Fibroblast of skin of right quadriceps (primary cell): ENCODE measurements at places on chromosomes 6 and 20.

DNA sequence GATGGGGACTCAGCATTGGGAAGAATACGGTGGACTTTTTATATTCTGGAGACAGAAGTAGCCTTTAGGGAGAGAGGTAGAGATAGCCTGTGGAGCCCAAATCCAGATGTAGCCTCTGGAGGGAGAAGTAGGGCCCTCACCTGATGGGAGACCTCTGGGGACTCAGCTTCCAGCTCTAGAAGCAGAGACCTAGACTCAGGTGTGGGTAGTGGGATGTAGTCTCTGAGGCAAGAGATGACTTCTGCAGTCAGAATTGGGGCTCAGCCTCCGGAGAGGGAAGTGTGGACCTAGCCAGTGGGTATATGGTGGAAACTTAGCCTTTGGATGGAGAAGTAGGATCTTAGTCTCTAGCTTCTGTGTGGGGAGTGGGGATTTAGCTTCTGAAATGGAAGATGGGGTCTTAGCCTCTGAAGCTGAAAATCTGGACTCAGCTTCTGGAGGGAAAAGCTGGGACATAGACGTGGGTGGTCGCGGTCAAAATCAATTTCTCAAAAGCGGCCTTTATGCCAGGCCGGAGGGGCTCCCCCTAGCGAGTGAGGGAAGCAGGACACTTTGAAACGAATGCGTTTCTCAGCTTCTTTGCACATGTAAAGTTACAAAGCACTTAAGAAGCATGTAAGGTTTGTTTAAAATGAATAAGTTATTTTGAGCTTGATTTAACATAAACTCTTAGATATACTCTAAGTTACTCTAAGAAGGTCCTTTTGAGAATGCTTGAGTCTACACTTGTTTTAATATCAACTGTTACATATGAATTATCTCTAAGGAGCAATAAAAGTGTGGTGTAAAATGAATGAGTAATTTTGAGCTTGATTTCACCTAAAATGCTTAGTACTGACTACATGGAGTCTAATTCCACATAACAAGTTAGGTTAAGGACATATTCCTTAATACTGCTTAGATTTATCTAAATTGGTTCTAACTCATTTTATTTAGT lies 12.9 kb upstream of the ZNF343 start:
- peak; percentile 40 for DNase-seq

DNA sequence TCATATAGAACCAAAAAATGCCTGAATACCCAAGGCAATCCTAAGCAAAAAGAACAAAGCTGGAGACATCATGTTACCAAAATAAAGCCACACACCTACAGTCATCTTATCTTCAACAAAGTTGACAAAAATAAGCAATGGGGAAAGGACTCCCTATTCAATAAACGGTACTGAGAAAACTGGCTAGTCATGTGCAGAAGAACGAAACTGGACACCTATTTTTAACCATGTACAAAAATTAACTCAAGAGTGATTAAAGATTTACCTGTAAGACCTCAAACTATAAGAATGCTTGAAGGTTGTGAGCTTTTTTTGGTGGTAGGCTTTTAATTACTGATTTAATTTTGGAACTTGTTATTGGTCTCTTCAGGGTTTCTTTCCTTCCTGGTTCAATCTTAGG lies 236.0 kb upstream of the DEFB112 start:
- DNase-seq, result no peak

- DNase-seq, result peak; percentile 84
These were observed 37.7 kb downstream of the KIF25 start for GRCh38 chr6:168035098-168035660.

GRCh38 chr6:13733178-13733887 lies 21.7 kb upstream of the RANBP9 start:
- DNase-seq, result peak; percentile 92

DNA sequence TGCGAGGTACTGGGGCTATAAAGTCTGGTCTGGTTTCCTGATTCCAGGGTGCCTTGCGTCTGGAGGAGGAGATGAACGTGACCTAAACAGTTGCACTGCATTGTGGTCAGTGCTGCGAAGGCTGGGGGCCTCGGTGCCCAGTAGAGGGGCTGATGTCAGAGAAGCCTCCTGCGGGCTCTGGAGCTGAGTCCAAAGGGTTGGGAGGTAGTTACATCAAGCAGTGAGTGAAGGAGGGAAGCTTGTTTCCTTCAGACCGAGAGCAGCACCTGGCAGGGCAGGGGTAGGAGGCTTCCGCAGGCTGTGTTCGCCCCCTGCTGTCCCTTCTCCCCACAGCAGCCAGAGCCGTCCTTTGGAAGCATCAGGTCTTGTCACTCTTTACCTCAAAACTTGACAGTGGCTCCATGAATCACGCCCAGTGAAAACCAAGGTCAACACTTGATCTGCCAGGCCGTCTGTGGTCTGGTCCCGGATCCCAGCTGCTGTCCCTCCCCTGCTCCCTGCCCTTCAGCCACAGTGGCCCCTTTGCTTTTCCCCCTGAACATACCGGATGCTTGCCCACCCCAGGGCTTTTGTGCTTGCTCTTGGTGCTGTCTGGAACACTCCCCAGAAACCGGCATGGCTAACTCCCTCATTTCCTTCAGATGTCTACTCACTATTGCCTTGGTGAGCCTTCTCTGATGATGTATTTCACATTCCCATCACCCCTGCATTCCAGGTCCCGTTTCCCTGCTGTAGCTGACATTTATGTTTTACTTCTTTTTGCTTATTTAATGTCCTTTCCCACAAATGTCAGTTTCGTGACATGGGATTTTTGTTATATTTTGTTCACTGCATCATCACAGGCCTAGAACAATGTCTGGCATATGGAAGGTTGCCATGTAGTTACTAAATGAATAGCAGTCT lies 7.0 kb downstream of the DYNLRB1 start:
- peak; percentile 59 for DNase-seq

DNA sequence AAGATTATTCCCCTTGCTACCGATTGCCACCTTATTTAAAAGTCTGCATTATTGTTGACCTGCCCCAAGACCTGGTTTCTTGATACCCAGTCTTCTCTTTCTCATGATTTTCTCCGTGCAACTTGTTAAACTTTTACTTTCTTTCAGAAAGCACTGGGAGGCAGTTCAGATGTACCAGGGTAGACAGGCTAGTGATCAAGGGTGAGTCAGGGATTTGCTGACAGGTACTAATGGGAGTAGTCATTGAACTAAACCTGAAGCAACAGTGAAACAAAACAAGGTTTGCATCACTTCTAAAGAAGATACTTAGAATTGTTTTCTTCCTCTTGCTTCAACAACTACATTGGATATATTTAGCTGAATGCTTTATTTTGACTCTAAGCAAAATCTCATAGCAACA lies 124.4 kb downstream of the KCNQ5 start:
- peak; percentile 11 for DNase-seq

- DNase-seq, result peak; percentile 40
These were observed 98.2 kb upstream of the HDGFL1 start for GRCh38 chr6:22471132-22471690.

GRCh38 chr6:116695401-116695800 lies 14.4 kb downstream of the KPNA5 start:
- DNase-seq, result no peak

- DNase-seq, result no peak
These were observed 260.1 kb downstream of the BTBD3 start for GRCh38 chr20:12177657-12178293.

- DNase-seq, result no peak
These were observed 111.1 kb upstream of the DST start for GRCh38 chr6:56753811-56754210.

- DNase-seq, result no peak
These were observed 180.9 kb upstream of the SPTLC3 start for GRCh38 chr20:12827816-12828385.

GRCh38 chr6:80504882-80505281 lies 398.4 kb downstream of the BCKDHB start:
- no peak for DNase-seq

GRCh38 chr20:17957505-17958363 lies 10.9 kb downstream of the SNX5 start:
- DNase-seq, result peak; percentile 32

- no peak for DNase-seq
These were observed 118.4 kb upstream of the TRAF3IP2 start for GRCh38 chr6:111724039-111724438.

- DNase-seq, result no peak
These were observed 49.4 kb upstream of the COL10A1 start for GRCh38 chr6:116175344-116175743.

DNA sequence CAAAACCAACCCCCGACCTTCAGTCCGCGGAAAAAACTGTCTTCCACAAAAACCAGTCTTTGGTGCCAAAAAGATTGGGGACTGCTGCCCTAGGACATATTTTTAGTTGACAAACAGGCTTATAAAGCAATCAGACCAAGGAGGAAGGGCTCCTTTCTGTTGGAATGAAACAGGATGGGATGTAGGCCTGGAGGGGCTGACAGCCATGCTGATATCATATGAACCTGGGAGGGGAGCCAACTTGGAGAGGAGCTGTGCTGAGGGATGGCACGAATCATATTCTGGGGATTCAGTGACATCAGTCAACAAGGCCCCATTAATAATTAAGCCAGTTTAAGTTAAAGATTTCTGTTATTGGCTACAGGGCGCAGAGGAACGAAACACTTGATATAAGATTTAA lies 225.4 kb upstream of the TSHZ2 start:
- no peak for DNase-seq

DNA sequence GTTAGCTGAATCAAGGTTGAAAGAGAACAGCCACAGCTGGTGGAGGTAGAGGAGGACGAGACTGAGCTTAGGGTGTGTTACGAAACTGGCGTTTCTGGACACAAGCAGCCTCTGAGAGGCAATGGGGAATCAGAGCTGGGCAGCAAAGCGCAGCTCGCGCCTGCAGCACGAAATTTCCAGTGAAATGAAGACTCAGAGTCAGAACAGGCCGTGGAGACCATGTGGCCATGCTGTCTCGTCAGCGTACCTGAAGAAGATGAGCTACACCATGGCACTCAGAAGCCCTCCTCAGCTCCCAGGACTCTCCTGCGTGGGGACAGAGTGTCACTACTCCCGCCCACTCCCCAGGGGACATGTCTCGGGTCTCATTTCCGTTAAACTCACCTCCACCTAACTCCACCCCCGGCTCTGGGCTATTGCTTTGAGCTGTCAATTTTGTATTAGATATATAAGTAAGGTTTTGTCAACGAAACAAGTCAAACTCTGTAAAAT lies 256.9 kb downstream of the ERMARD start:
- no peak for DNase-seq

DNA sequence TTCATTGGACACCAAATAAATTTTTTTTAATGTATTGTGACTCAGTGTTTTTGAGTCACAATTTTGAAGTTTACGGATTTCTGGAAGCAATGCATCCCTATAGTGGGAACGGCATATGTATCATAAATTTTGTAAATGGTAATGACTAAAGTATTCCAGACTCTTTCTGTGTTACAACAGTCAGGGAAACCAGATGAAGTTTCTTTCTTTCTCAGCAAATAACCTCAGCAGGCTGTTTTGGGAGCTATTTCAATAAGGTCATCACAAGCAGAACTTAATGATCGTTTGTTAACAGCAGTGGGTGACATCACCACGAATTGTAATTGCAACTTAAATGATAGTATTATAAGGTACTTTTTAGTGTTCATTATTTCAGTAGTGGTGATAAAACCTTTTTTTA lies 52.0 kb downstream of the HIVEP1 start:
- DNase-seq, result peak; percentile 90

GRCh38 chr20:14612391-14612790 lies 275.0 kb upstream of the FLRT3 start:
- peak; percentile 68 for DNase-seq

DNA sequence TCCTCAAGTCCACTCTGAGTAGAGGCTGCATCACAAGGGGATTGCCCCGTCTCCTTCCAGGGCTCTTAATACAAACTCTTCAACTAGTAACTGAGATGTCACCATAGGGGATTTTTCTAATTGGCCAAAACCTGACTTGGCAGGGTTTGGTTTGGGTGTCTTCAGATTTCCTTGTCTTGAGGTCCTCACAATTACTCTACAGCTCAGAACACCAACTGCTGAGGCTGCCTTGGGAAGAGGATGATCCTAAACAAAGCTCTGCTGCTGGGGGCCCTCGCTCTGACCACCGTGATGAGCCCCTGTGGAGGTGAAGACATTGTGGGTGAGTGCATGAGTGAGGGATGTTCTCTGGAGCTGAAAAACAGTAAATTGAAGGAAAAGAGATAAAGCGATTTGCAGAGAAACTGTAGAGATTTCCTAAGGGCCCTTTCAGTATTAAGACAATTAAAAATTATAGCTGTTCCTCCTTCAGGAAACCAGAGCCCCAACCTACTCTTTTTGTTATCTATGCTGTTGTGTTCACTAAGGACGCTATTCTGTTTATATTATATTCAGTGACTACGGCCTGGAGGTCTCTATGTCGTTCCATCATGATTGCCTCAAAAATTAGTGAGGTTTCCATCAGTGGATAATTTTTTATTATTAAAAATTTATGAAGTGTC lies at the start of gene HLA-DQA1:
TSS of gene HLA-DQA1 (plus strand) at position 188 of the 662 bp plus-strand sequence. CDS start at position 241, 53 bp downstream.
- no peak for DNase-seq

DNA sequence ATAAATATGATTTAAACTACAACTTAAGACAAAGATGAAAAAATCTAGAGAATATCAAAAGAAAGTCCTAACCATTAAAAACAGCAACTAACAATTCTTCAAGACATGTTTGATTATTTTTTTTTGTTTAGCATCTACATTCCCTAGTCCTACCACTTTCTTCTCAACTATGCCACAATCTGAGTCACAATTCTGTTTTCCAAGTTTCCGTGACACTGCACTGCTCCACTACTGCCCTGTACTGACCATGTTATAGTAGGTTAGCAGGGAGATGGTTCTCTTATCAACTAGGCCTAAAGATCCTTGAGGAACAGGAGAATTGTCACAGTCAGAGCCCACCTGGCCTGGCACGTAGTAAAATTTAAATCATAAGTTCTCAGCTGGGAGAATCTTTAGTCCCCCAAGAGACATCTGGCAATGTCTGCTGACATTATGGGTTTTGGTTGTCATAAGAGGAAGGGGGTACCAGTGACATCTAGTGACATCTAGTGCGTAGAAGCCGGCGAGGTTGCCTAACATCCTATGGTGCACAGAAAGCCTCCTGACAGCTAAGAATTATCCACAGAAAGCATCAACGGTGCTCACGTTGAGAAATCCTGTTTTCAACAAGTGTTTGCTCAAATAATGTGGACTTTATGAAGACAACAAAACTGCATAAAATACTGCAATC lies 100.5 kb downstream of the PDE10A start:
- DNase-seq, result no peak

DNA sequence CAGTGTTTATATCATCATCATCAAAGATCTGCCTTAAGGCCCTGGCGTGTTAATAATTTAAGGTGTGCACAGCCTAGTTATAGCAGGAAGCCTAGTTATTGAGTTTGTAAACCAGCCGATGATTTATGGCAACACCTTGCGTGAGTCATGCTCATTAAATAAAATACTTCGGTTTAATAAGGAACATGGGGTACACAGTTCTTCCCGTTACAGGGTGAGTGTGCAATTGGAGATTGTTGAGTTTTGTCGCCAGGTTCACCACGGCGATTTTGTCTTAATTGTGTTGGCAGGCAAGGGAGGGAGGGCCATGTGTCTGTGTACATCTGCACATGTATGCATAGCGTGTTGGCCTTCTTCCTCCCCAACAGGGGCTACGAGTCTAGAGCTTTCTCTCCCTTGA lies 104.0 kb downstream of the TFAP2A start:
- no peak for DNase-seq
